ENCODE measurements at places on chromosomes 6 and 20. TPM values are rescaled to one million over a fixed set of nuclear protein-coding genes. Genes with fewer than 3 reads are reported as not detected.

GRCh38 chr6:142414462-142415250, 112.8 kb downstream of the ADGRG6 start:
- no peak overlapping the region for H3K27ac ChIP-seq
- no peaks in the 10 kb centered on the region for H3K4me1 ChIP-seq
- H3K4me3 ChIP-seq, result no peak overlapping the region

The TJAP1 gene
- 43.9 TPM for total RNA-seq

The CSE1L gene
- total RNA-seq, result 35.5 TPM

- no peaks in the 10 kb centered on the region for H3K4me1 ChIP-seq
- no peak overlapping the region for H3K4me3 ChIP-seq
- no peaks in the 10 kb centered on the region for H3K36me3 ChIP-seq
- H3K27ac ChIP-seq, result no peak overlapping the region
Measured at GRCh38 chr6:153018355-153018754, 15.8 kb upstream of the MTRF1L start.

- H3K4me1 ChIP-seq, result no peaks in the 10 kb centered on the region
- no peak overlapping the region for H3K4me3 ChIP-seq
- DNase-seq, result no peak
Measured at GRCh38 chr6:146190581-146190980, 161.7 kb downstream of the GRM1 start.

DNA sequence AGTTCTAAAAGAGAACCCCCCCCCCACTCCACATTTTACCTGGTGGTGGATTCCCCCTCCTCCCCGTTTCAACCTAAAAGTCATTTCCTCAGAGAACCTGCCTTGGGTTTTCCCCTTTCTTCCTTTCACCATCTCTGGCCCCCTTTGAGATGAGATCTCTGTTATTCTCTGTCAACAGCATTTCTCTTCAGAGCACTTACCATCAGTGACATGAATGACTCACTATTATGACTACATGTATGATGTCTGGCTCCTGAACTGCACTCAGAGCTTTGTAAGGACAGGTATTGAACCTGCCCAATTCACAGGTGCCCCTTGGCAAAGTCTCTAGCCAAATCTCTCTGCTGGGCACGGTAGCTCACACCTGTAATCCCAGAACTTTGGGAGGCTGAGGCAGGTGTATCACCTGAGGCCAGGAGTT, 61.4 kb upstream of the JARID2 start:
- H3K27ac ChIP-seq, result no peak overlapping the region
- H3K4me3 ChIP-seq, result no peak overlapping the region
- H3K27me3 ChIP-seq, result no peaks in the 10 kb centered on the region
- no peaks in the 10 kb centered on the region for H3K4me1 ChIP-seq
- no peaks in the 10 kb centered on the region for H3K36me3 ChIP-seq

- H3K4me3 ChIP-seq, result no peak overlapping the region
- no peaks in the 10 kb centered on the region for H3K27me3 ChIP-seq
- no peak overlapping the region for H3K27ac ChIP-seq
- no peak for DNase-seq
- H3K4me1 ChIP-seq, result no peaks in the 10 kb centered on the region
Measured at GRCh38 chr6:85037221-85037620, 272.8 kb upstream of the TBX18 start.

- H3K4me1 ChIP-seq, result no peaks in the 10 kb centered on the region
- no peaks in the 10 kb centered on the region for H3K27me3 ChIP-seq
- no peaks in the 10 kb centered on the region for H3K36me3 ChIP-seq
- DNase-seq, result no peak
- no peak overlapping the region for H3K4me3 ChIP-seq
Measured at GRCh38 chr20:40908309-40908708, 120.3 kb upstream of the TOP1 start.

- H3K27me3 ChIP-seq, result no peaks in the 10 kb centered on the region
- no peaks in the 10 kb centered on the region for H3K4me1 ChIP-seq
- no peak overlapping the region for H3K4me3 ChIP-seq
- no peak for DNase-seq
- H3K27ac ChIP-seq, result no peak overlapping the region
Measured at GRCh38 chr20:7090811-7091210, 323.3 kb downstream of the BMP2 start.

DNA sequence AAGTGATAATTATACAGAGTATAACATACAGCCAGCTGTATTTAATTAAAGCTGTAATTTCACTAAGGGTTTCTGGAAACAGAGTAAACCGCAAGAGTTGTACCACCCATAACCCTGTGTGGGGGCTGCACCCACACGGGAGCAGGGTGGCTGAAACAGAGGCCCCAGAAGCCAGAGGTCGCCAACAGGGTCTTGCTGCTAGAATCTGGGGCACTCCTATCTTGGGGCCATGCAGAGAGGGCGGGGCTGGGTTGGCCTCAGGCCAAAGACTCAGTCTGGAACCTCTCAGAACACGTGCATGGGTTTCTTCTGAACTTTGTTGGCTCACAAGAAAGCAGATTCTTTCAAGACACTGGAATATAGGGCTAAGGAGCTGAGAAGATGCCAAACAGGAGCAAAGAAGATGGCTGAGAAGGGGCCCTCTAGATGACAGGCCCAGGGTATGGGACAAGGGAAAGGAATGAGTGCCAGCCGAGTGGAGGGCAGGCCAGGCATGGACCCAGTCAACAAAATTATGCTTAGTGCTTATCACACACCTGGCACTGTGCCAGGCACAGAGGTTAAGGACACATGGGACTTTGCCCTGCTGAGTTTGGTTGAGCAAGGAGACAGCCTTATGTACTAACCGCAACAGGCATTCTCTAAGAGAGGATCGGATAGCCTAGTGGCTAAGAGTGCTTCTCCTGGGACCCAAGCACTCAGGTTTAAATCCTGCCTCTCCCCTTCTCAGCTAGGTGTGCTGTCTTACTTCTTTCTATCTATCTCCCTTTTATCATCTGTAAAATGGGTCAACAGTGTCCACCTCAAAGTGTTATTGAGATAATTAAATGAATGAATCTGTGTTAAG, 96.6 kb upstream of the FOXP4 start:
- no peaks in the 10 kb centered on the region for H3K36me3 ChIP-seq
- peaks cover 5% of the 10 kb centered on the region for H3K4me1 ChIP-seq
- H3K27ac ChIP-seq, result no peak overlapping the region
- H3K4me3 ChIP-seq, result no peak overlapping the region
- DNase-seq, result no peak
- no peaks in the 10 kb centered on the region for H3K27me3 ChIP-seq

GRCh38 chr6:142459271-142459670, 157.5 kb downstream of the ADGRG6 start:
- H3K36me3 ChIP-seq, result no peaks in the 10 kb centered on the region
- no peak overlapping the region for H3K27ac ChIP-seq
- DNase-seq, result no peak
- no peaks in the 10 kb centered on the region for H3K4me1 ChIP-seq

GRCh38 chr6:142744836-142745235, 200.1 kb downstream of the HIVEP2 start:
- H3K27me3 ChIP-seq, result no peaks in the 10 kb centered on the region
- H3K27ac ChIP-seq, result no peak overlapping the region
- no peak for DNase-seq

The CRIP3 gene
- not detected for total RNA-seq

- no peak overlapping the region for H3K27ac ChIP-seq
- no peaks in the 10 kb centered on the region for H3K36me3 ChIP-seq
- no peak overlapping the region for H3K4me3 ChIP-seq
- peaks cover 16% of the 10 kb centered on the region for H3K4me1 ChIP-seq
Measured at GRCh38 chr6:89048985-89049384, 31.6 kb upstream of the PNRC1 start.

DNA sequence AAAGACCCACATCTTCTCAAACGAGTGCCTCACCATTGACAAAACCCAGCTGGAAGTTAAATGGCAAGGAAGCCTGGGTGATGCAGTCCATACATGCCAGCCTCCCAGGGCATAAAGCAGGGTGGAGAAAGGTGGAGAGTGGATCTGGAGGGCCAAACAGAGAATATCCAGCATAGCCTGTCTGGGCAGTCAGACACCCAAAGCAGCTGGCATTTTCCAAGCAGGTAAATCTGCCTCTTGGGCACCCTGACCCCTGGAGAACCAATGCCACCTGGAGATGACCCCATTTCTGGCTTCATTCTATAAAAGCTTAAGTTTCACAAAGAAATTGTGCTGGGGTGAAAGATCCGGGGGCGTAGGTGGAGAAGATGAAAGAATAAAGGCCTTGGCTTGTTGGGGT, 5.1 kb upstream of the SRPK1 start:
- H3K36me3 ChIP-seq, result no peaks in the 10 kb centered on the region
- no peaks in the 10 kb centered on the region for H3K27me3 ChIP-seq
- H3K4me1 ChIP-seq, result peaks cover 8% of the 10 kb centered on the region

GRCh38 chr6:25174678-25175077, 104.5 kb upstream of the CARMIL1 start:
- H3K27ac ChIP-seq, result peak overlapping the region; percentile 77
- no peak overlapping the region for H3K4me3 ChIP-seq
- DNase-seq, result no peak
- H3K27me3 ChIP-seq, result no peaks in the 10 kb centered on the region
- no peaks in the 10 kb centered on the region for H3K36me3 ChIP-seq
- peaks cover 28% of the 10 kb centered on the region for H3K4me1 ChIP-seq

GRCh38 chr6:133957780-133958242, 4.8 kb downstream of the TBPL1 start:
- peaks cover 6% of the 10 kb centered on the region for H3K4me1 ChIP-seq
- H3K36me3 ChIP-seq, result no peaks in the 10 kb centered on the region
- no peaks in the 10 kb centered on the region for H3K27me3 ChIP-seq
- DNase-seq, result no peak
- no peak overlapping the region for H3K27ac ChIP-seq
- H3K4me3 ChIP-seq, result no peak overlapping the region

DNA sequence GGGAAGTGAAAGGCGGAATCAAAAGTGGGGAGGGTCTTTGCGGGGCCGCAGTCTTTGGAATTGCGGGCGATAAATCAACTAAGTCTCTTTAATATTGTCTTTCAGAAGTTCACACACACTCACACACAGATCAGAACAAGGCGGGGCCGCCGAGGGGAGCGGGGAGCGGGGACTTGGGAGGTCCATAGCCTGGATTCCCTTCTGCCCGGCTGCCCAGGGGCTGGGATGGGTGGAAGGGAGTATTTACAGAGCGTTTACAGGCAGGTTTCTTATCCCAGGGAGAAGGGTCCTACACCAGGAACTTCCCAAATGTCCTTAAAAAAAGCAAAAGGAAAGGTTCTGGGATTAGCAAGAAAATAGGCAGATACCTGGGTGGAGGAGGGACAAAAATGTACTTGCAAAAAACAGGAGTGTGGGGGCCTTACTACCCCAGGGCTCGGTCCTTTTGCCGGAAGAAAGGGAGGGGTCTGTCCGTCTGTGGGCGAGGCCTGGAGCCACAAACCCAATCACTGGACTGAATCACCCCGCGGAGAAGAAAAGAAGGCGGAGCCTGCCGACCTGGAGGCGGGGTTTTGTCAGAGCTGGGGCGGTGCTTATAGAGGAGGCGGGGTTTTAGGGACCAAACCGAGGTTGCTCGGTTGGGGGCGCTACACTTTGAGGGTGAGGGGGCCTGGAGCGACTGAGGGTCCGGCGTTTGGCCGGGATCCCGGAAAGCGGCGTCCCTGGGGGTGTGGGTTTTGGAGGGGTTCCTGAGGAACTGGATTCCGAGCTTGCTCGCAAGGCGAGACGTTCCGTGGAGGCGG, 3.2 kb downstream of the PRRT1 start:
- no peaks in the 10 kb centered on the region for H3K27me3 ChIP-seq
- DNase-seq, result peak; percentile 52
- no peak overlapping the region for H3K27ac ChIP-seq

DNA sequence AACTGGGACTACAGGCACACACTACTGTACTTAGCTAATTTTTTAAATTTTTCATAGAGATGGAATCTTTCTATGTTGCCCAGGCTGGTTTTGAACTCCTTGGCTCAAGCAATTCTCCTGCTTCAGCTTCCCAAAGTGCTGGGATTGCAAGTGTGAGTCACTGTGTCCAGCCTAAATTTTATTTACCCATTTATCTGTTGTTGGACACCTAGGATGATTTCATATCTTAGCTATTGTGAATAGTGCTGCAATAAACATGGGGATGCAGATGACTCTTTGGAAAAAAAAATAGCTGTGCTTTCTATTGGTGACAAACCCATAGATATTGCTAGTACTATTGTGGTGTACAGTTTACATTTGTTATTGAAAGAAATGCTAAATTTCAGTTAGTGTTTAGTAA, 19.6 kb upstream of the SYNCRIP start:
- H3K27ac ChIP-seq, result no peak overlapping the region
- no peaks in the 10 kb centered on the region for H3K36me3 ChIP-seq
- H3K4me3 ChIP-seq, result no peak overlapping the region
- H3K4me1 ChIP-seq, result no peaks in the 10 kb centered on the region

DNA sequence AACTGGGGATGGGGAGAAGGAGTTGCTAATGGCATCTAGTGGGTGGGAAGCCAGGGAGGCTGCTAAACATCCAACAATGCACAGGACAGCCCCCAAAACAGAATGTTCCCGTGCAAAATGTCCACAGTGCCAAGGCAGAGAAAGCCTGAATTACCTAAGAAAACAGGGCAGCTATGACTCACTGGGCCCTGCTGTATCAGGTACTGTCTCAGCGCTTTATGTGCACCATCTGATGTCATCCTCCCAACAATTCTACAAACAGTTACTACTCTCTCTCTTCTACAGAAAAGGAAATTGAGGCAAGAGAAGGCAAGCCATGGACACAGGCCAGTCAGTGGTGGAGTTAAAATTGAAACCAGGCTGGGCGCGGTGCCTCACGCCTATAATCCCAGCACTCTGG, 3.1 kb downstream of the YTHDF1 start:
- peaks cover 32% of the 10 kb centered on the region for H3K4me1 ChIP-seq
- no peaks in the 10 kb centered on the region for H3K27me3 ChIP-seq
- H3K36me3 ChIP-seq, result peaks cover 60% of the 10 kb centered on the region
- H3K27ac ChIP-seq, result no peak overlapping the region
- H3K4me3 ChIP-seq, result no peak overlapping the region

All from adrenal gland (tissue), 19 donors.